ENCODE measurements at places on chromosomes 4 and X.

GRCh38 chr4:38166082-38166481, 205.9 kb downstream of the PTTG2 start:
- DNase-seq = no peak

- no peak for DNase-seq
These were observed 27.5 kb downstream of the TSPAN5 start for GRCh38 chr4:98630737-98631454.

- no peak for DNase-seq
These were observed 185.9 kb downstream of the SHROOM3 start for GRCh38 chr4:76620723-76621468.

DNA sequence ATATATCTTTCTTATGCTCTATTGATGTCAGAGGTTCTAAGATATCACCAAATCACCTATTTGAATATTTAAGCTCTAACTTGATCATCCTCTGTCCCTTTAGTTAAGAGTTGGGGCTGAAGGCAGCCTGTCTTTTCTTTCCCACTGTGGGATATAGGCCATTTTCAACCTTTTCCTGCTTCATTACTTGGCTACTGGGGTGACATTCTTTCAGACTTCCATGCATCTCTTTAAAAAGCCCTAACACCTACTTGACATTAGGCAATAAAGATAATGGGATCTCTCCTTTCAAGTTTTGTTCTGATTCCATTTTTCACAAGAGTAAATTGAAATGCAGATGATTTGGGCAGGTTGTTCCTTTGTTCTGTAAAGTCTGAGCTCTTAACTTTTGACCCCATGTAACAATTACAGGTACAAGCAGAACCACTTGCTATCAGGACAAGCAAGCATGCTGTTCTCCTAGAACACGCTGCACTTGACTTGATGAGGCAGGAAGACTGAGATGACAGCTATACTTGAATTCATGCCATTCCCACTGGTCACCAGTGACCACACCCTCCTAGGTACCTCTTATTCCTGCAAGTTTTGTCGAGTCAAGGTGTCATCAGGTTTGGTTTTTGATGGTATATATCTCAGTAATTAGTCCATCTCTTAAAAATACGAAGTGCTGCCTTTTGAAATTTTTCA, 18.2 kb downstream of the HOPX start:
- DNase-seq = peak; percentile 54

GRCh38 chr4:36046026-36046425, 198.3 kb downstream of the ARAP2 start:
- DNase-seq = no peak

DNA sequence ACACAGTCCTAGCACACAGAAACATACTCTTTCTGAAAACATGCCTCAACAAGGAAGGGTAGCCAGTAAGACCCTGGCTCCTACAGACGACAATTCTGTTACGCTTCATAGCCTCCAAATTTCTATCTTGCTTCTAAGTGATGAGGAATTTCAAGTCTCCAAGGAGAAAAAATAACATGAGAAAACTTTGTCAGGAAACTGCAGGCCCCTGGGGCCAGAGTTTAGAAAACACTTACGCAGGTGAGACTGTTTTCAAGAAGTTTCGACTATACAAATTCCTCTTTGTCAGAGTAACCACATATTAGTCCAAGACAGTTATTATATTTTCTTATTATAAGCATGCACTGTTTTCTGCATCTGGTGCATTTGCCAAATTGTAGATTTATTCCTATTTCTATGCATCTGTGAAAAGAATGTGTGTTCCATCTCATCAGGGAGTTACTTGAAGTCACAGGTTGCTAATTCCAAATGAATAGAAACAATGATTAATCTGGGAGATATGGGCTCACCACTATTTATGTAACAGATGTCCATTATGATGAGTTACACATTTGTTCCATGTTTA, 30.3 kb upstream of the HCCS start:
- DNase-seq = no peak

DNA sequence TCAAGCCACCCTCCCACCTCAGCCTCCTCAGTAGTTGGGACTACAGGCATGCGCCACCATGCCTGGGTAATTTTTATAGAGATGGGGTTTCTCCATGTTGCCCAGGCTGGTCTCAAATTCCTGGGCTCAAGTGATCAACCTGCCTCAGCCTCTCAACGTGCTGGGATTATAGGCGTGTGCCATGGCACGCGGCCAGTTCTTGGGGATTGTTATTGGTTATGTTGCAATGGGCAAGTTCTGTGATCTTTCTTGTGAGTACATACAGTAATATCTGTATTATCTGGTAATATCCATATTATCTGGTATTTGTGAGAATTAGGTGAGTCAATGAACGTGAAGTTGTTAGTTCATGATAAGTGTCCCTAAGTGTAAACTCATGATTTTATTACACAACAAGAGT, 90.3 kb upstream of the TBL1X start:
- no peak for DNase-seq

GRCh38 chr4:183158062-183158461, 59.0 kb downstream of the WWC2 start:
- DNase-seq = no peak

GRCh38 chrX:97021680-97022079, 138.0 kb downstream of the RPA4 start:
- DNase-seq = no peak

DNA sequence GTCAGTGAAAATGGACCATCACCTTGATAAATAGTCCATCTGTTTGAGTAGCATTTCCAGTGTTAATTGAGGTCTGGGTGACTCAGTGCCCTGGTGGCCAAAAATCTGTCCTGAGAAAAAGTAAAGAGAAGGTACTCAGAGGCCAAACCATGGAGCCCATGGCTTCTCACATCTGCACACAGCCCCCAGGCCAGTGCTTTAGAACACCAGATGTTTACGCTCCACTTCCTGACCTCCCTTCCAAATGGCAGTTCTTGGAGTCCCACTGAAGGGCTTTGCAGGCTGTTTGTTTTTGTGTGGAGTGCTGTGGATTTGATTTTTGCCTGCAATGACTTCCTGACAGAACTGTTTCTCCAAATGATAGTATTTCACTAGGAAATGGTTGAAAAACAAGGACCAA, 60.2 kb upstream of the GPC4 start:
- DNase-seq = no peak

DNA sequence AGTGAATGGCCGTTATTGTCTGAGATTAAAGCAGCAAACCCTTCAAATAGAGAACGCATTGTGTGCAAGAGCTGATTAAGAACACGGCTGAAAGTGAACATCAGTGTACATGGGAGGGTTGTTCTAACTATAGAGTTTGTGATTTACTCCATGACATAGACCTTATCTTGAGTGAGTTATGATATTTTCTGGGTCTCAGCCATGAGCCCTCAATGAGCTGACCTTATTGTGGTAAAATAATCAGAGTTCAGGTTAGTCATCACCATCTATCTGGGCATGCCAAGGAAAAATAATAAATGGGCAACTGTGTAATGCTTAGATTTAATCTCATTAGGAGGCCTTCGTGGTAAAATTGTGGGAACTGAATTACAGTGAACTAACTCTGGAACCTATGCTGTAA, 33.2 kb upstream of the CLDN24 start:
- DNase-seq = no peak

DNA sequence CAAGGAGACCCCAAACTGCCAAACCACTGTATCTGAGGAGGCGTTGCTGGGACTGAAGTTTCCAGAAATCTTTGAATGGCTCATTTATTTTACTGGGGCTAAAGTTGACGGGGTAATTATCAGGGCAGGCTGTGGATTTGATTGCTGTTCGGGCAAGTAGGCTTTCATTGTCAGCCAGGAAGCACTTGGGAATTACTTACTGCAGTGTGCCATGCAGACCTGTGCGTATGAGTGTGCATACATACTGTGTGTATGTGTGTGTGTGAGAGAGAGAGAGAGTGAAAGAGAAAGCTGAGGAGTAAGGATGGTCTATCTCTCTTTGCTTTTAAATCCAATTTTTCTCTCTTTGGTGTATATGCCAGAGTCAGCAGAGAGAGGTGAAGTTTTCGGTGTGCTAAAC, 122.7 kb downstream of the NPNT start:
- no peak for DNase-seq

GRCh38 chr4:3630598-3631543, 98.6 kb upstream of the LRPAP1 start:
- DNase-seq = no peak

GRCh38 chrX:10223781-10224180, 67.0 kb downstream of the CLCN4 start:
- DNase-seq = no peak

DNA sequence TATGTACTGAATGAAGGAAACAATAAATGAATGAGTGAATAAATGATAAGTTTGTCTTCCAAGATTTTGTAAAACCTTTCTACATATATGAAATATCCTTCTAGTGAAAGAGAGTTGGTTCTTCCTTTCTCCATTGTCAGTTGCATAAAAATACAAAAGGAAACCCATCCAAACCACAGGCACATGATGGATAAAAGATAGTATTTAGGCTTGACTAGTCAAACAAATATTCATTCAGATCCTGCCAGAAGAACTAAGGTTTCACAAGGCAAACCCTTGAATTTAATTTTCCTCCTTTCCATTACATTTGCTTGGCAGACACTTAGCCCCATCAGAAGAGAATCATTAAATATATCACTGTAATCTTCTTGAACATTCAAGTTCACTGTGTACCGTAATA, 208.4 kb downstream of the COL25A1 start:
- DNase-seq = no peak

Measured in vagina (tissue), 2 donors.